ENCODE measurements at places on chromosomes 12 and 14.

- no peak for DNase-seq
These were observed 125.0 kb upstream of the FUT8 start for GRCh38 chr14:65287264-65288131.

- no peak for DNase-seq
These were observed 43.3 kb downstream of the MMAB start for GRCh38 chr12:109529691-109530640.

GRCh38 chr12:57124261-57124877 is 3.9 kb upstream of the LRP1 start:
- peak; percentile 85 for DNase-seq

GRCh38 chr12:85424581-85425348 is 144.7 kb downstream of the ALX1 start:
- DNase-seq = peak; percentile 83

DNA sequence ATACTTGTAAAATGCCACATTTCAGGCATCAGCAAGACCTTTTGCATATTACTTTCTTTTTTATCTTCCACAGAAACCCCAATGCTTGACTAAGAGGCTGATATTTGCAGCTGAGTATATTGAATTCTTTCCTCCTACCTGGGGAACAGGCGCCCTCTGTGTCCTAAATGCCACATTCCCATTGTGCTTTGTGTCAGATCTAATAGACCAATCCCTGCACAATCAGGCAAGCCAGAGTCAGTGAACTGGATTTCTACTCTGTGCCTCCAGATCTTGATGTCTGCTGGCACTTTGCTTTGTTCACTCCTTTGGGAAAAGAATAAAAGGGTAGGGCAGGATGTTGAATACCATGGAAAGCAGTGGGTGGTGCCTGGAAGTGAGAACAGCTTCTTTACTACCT is 22.4 kb upstream of the TAS2R42 start:
- no peak for DNase-seq
